CD4-positive, alpha-beta T cell treated with Interleukin-1 beta for 1 hour (primary cell): ENCODE measurements at places on chromosomes 12 and 14.

- DNase-seq: no peak
Measured at GRCh38 chr12:49197256-49197655, 8.4 kb upstream of the TUBA1A start.

GRCh38 chr14:106562451-106562850 is 1036.1 kb downstream of the TMEM121 start:
- DNase-seq: no peak

- DNase-seq: no peak
Measured at GRCh38 chr12:104964856-104965205, 6.7 kb upstream of the SLC41A2 start.

DNA sequence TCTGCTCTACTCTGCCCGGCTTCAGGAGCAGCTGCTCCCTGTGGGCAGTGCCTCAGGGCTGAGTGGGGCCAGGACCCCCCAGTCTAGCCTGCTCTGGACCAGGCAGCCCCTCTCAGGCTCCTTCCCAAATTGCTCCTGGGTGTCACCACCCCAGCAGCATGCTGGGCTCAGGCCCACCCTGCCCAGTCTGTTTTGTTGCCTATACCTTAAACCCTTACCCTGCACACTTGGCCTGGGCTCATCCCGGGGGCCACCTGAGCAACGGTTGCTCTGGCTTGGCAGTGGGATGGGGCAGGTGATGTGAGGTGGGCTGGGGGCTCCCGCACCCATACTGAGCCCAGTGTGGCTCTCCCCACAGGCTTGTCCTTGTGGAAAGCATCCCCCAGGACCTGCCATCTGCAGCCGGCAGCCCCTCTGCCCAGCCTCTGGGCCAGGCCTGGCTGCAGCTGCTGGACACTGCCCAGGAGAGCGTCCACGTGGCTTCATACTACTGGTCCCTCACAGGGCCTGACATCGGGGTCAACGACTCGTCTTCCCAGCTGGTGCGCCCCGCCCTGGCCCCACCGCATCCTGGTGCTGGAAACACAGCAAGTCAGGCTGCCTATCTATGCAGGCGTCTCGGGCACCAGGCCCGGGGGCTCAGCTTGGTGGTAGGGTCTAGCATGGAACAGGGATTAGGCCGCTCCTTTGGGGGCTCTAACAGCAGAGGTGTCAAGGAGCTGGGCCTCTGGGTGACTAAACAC is 3.9 kb downstream of the PLD4 start:
- no peak for DNase-seq

DNA sequence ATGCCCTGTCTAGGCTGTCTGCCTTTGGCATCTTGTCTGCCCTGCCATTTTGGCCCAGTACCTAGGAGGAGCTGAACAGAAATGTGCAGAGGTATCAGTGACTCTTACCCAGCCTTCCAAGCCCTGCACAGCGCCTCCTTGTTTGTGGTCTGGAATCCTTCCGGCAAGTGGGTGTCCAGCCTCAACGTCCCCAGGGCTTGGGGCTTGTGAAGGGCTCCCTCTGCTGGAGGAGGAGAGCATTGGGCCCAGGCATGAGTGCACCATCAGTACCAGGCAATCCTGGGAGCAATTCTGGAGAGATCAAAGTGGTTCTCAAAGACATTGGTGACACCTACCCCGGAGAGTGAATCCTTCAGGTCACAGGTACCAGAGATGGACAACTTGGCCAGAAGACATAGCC is 2.4 kb upstream of the TCL1B start:
- peak; percentile 28 for DNase-seq

GRCh38 chr12:11630046-11630706 is 19.3 kb upstream of the ETV6 start:
- DNase-seq: no peak

DNA sequence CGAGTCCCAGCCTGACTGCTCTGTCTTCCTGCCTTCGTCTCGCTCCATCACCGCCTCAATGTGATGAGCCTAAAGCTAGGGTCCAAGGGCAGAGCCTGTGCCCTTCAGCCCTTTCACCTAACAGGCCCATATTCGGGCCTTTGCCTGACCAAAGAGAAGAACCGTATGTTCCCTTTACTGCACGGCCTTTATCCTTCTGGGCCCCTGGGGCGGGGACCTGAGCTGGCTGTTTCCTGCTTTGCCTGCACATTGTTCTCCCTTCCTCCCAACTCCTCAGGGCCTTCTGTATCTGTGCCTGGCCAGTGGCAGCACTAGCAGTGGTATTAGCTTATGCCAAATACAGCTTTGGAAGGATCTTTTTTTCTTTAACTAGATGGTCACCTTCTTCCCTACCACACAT is 8.5 kb upstream of the MYL6B start:
- DNase-seq: no peak

DNA sequence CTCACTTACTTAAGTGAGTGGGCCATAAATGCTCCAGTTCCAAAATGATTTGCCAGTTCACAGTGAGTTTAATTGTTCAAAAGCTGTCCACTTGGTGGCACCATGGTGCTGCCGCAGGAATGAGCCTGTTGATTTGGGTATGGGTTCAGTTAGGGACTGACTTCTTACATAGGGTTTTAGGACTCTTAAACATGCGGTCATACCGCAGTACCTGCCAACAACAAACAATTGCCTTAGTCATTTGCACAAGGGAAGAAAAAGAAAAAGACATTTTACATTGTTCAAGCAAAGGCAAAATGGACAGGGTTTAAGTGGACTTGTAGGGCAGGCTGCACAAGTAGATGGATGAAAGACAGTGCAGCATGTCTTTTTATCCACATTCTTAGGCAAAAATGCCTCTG is 80.0 kb upstream of the DBX2 start:
- peak; percentile 33 for DNase-seq

DNA sequence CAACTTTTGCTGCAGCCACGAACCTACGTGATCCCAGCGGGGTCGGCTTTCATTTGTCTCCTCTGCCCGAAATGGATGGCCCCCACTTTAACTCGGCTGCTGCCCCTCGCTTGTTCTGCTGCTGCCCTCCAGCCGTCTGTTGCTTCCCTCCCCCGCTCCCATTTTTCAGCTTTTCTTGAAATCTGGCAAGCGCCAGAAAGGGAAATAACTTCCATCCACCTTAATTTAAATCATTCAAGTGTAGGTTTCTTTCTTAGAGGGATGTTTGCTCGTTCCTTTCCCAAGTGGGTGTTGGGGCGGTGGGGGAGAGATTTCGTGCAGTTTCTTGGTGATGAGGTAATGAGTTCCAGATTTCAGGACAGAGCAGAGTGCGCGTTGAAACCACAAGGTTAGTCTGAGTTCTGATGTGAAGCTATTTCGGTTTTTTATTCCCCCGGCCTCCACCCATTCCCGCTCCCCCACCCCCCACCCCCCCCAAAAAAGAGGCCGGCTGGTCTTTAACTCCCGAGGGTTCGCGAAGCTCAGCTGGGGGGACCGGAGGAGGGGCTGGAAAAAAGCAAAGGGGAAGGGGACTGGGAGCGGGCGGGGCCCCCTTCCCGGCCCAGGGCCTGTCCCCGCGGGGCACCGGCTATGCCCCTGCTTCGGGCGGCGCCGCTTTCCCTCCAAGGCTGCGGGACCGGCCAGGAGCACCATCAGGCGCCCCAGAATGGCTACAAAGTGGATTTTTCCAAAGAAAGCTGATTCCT is 2.2 kb upstream of the ZFP36L1 start:
- peak; percentile 66 for DNase-seq

GRCh38 chr12:85865890-85866289 is 8.2 kb upstream of the NTS start:
- DNase-seq: no peak

- no peak for DNase-seq
Measured at GRCh38 chr14:60211153-60211552, 37.9 kb upstream of the PPM1A start.

- peak; percentile 9 for DNase-seq
Measured at GRCh38 chr12:117854339-117855012, 114.3 kb downstream of the KSR2 start.

GRCh38 chr14:88929656-88930436 is 105.4 kb downstream of the TTC8 start:
- DNase-seq: no peak

DNA sequence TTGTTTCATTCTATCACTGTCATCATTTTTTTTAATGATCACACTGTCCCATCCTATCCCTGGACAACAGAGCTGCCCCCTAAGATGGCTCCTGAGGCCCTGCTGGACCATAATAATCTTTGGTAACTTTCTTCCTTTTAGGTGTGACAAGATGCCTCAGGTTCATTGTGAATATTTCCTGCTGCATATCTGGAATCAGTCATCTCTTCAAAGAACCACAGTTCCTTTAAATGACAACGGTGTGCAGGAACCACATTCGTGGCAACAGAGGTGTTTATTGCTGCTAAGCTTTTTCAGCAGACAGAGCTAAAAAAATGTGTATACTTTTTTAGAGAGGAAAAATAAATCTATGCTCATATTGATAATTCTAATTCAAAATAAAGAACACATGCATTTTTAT is 312.9 kb downstream of the MED13L start:
- no peak for DNase-seq

GRCh38 chr14:81474685-81475324 is 58.8 kb downstream of the SEL1L start:
- peak; percentile 18 for DNase-seq

- DNase-seq: no peak
Measured at GRCh38 chr14:22434030-22434429, 155.0 kb downstream of the DAD1 start.

GRCh38 chr12:57772429-57773322 is at the start of gene EEF1AKMT3:
Gene EEF1AKMT3, plus strand, starts transcription at chr12:57772614. Its CDS starts 111 bp downstream, at chr12:57772725.
- DNase-seq: no peak

DNA sequence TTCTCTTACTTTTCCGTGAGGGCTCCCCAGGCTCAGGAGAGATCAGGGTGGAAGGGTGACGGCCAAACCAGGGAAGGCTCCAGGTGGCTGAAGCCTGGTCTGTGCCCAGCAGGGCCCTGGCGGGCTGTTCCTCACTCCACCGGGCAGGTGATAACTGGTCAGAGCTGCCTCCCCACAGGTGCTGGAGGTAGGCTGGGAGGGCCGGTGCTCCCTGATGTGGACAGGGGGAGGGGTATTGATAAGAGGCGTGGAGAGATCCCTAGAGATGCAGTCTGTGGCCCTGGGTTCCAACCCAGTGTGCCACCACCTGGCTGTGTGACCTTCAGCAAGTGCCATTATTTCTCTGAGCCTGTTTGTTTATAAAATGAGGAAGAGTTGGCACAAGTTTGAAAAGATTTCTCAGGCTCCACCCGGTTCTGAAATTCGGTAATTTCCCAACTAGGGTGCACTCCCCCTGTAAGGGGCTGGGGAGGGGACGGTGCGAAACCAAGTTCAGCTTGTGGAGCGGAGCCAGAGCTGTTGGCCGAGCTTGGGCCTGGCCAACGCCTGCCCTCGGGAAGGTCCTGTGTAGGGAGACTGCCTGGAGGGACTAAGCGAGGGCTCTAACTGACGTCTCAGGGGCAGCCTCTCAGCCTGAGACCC is 1.0 kb upstream of the NR4A1 start:
- DNase-seq: peak; percentile 70

DNA sequence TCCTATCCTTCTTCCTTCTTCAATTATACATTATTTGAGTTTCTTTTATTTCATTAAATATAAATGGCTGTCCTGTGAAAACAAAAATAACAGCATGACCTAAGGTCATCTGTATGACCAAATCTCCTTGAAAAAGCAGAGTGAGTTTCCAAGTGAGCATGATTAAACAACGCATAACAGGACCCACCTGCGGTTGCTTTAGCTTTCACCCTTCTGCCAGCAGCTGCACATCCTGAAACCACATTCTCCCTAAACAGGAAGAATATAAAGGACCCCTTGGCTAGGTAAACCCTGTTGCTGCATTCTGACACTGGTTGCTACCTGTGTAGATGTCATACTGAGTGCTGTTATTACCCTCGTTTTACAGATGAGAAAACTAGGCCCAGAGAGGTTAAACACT is 42.8 kb upstream of the CPM start:
- no peak for DNase-seq

DNA sequence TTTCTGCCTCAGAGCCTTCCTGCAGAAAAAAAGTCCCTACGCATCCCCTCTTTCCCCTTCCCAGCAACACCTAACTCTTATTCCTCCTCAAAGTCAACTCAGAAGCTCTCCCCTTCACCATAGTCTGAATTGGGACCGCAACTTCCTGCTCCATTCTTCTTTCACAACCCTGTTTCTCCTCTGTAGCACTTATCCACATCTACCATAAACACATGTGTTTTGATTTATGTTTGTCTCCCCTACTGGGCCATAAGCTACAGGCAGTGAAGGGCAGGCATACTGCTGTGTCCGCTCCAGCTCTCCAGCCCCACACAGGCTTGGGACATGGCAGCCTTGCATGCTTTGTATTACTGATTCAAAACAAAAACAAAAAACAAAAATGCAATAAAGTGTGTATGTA is 5.9 kb downstream of the SDR9C7 start:
- DNase-seq: no peak

DNA sequence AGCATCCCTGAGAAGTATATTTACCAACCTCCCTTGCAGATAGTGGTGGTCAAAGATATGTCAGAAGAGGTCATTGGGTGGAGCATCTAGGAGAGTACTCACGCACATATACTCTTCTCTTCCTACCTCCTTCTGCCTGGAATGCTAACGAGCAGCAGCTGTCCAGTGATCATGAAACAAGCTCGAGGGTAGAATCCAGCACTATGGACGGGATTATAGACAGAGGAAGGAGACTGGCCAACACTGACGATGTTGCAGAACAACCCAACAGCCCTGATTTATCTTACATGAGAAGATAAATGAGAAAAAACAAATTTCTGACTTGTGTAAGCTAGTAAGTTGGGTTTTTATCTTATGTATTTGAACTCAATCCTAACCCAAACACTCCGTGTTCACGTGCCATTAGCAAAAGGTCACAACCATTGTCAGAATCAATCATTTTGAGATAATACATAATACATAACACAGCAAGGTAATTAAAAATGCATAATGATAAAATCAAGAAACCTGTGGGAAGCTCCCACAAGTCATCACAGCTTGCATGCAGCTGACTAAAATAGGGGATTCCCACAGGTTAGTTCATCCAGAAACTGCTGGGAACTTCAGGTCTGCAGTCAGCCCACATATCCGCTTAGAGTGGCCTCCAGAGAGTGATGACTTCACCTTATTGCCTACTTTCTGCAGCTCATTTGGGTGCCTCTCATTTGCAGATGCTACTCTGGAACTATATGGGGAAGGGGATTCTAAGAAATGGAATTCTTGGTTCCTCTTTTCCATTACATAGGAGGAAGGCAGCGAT is 36.3 kb upstream of the STK38L start:
- no peak for DNase-seq

DNA sequence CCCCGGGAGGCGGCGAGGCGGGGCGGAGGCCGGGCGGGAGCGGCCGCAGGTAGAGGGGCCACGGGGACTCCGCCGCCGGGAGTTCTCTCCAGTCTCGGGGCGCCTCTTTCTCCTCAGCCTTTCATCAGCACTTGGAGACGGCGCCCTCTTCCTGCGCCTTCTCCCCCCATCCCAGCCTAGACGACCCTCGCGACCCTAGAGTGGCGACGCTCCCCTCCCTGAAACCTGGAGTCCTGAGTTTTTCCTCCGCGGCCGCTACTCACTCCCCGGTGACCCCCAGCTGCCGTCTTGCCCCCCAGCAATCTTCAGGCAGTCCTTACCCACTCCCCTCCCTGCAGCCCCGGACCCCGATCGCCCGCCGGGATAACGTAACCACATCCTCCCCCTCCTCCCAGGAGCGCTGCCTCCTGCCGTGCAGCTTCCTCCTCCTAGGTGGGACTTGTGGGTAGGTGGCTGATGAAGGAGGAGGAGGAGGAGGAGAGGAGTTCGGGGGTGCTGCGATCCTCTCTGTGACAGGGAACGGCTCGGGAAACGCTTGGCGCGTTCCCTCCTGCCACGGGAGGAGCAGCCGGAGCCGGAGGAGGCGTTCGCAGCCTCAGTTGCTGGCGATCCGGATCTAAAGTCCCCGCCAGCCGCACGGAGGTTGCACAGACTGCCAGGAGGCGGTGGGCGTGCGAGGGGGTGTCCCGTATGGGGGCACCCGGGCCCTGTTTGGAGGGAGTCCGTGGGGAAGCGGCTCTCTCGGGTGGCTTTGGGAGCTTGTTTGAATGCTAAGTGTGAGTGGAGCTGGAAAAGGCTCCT is 891 bp downstream of the PLEKHA5 start:
- DNase-seq: peak; percentile 3
